Right cardiac atrium (tissue), 5 donors: ENCODE measurements at places on chromosomes 5 and 9. TPM values are rescaled to one million over a fixed set of nuclear protein-coding genes. Genes with fewer than 3 reads are reported as not detected.

SPINK13 gene
- total RNA-seq: not detected

- no peak for DNase-seq
Observed at GRCh38 chr5:84724683-84725082, 340.0 kb upstream of the EDIL3 start.

DNA sequence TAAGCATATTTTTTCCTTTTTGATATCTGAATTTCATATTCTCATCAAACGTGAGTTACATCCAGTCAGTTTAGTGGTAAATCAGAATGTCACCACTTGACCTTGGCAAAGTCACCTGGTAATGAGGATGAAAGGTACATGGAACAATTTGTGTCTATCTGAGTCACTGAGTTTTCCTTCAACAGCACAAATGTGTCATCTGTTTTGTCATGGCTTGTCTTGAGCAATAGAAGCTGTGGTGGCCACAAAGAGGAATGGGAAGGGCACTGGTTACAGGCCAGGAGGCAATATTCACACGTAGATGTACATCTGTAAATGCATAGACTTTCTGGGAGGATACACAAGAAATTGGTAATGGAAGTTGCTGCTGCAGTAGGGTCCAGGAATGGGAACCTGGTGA, 8.4 kb upstream of the ZNF474 start:
- DNase-seq: no peak

- DNase-seq: no peak
Observed at GRCh38 chr9:99391937-99392594, 170.0 kb downstream of the SEC61B start.

GRCh38 chr9:99463131-99463530, 241.0 kb downstream of the SEC61B start:
- no peak for DNase-seq

DNA sequence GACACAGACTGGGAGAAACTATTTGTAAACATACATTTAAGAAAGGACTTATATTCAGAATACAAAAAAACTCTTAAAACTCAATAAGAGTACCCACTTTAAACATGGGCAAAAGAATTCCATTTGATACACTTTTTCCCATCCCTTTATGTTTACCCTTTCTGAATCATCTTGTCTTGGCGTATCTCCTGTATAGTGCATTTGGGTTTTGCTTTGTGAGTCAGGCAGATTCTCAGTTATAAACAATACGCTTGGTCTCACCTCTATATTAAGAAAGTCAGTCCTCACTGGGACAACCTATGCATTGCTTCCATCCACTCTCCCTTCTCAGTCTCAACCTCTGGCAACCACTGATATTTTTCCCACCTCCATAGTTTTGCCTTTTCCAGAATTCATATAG, 27.3 kb upstream of the ADAMTS6 start:
- no peak for DNase-seq

- no peak for DNase-seq
Observed at GRCh38 chr5:42570966-42571960, 148.0 kb downstream of the GHR start.
